ENCODE measurements at places on chromosomes 5 and 9.

DNA sequence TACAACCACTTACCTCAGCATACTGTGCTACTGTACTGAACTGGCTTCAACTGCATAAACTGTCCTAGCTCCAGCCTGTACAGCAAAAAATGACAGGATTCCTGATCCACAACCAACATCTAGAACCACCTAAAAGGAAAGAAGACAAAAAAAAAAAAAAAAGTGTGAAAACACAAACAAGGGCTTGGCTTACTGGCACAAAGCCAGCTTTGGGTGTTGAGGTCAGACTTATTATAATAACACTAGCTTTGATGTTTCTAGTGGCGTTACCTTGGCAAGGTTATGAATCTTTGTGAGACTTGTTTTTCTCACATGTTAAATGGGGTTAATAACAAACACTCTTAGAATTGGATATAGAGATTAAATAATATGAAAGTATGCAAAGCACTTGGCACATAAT is 148.5 kb upstream of the PUM3 start:
- no peak for DNase-seq

- DNase-seq, result no peak
Measured at GRCh38 chr9:121876255-121876654, 216.9 kb downstream of the TTLL11 start.

- DNase-seq, result peak; percentile 44
Measured at GRCh38 chr5:110414360-110414759, 312.1 kb downstream of the TMEM232 start.

DNA sequence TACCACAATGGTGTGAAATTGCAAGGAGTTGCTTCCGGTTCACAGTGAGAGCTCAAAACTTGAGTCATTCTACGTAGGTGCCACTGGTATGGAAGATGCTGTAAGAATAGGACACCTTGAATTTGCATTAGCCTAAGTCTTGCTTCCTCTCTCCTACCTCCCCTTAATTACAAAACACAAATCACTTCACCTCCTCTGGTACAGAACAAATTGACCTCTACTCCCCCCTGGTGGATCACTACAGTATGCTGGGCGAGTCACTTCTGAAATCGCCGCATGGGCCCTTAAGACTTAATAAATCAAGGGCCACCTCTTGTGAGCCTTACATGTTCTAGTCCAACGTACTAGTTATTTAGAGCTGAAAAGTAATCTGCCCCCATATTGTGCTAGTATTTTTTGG is 145.3 kb upstream of the SMARCA2 start:
- no peak for DNase-seq

- no peak for DNase-seq
Measured at GRCh38 chr5:43609752-43610151, 6.8 kb downstream of the NNT start.

DNA sequence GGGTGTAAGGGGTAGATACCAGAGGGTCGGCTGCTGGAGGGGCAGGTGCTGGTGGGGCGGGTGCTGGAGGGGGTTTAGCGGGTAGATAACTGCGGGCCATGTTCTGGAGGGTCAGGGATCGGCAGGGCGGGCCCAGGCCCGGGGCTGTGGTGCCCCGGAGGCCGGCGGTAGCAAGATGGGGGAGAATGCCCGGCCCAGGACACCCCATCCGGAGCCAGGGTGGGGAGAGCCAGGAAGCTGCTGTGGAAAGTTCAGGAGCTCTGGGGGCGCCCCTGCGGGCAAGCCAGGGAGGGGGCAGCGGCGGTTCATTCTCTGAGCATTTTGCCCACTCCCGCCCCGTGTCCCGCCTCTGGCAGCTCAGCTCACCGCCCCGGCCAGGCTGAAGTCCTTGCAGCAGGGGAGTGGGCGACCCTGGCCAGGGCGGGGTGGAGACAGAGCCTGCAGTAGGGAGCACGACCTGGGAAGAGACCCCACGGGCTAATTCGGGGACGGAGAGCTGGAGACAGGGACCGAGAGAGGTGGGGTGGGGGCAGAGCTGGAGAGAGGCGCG is 538 bp downstream of the PRRT1B start:
- no peak for DNase-seq

- no peak for DNase-seq
Measured at GRCh38 chr5:78003919-78004318, 227.8 kb upstream of the TBCA start.

DNA sequence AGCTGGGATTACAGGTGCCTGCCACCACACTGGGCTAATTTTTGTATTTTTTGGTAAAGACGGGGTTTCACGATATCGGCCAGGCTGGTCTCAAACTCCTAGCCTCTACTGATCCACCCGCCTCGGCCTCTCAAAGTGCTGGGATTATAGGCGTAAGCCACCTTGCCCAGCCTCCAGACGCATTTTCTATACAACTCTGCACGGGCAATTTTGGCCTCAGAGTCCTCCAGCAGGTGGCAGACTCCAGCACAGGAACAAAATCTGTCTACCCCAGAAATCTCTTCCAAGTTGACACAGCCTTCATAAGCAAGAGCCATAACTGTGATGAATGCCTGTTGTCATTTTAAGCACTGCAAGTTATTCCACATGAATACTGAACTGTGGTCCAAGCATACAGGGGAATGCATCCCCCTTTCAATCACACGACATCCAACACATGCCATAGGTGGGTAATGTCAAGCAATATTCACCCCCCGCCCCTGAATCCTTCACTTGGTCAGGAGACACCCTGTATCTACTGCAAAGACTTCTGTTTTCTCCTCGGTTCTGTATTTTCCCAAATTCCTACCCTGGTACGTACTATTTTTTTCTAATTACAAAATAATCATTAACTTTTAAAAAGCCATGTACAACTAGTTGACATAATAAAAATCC is 50.8 kb downstream of the ALDH7A1 start:
- no peak for DNase-seq

DNA sequence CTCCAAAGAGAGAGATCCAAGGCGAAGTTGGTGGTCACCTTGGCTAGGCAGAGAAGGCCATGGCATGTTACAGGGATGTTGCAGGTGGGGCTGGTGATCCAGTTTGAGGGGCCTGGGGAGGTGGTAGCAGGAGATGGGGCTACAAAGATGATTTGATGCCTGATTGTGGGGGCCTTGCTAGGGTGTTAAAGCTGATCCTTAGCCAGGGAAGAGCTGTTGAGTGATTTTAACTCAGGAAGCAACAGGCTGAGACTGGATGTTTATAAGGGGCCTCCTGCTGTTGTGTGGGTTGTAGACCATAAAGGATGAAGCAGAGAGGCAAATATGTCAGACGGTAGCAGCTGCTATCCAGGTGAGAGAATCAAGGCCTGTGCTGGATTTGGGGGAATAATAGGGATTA is 19.0 kb upstream of the SMAD5 start:
- no peak for DNase-seq

DNA sequence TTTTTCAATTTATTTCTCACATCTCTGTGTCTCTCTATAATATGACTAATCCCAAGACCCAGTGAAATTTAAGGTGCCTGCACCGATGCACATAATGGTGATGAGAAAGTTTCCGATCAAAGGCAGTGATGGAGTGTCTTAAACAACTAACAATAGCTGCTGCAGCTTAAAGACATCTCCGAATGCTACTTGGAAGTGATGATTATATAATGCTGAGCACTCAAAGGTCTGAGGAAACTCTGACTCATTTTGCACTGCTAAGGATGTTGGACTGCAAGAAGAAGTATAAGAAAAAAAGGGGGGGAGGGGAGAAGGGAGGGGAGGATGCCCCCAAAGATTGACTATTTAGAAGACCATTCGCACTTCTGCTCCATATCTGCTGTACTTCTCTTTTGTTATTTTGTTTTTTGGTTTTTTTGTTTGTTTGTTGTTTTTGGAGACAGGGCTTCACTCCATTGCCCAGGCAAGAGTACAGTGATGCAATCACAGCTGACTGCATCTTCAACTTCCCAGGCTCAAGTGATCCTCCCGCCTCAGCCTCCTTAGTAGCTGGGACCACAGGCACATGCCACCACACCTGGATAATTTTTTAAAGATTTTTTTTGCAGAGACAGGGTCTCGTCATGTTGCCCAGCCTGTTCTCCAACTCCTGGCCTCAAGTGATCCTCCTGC is 192.2 kb downstream of the HSD17B3 start:
- DNase-seq, result peak; percentile 7

GRCh38 chr5:80565330-80565729 is 4.8 kb downstream of the ANKRD34B start:
- DNase-seq, result no peak

DNA sequence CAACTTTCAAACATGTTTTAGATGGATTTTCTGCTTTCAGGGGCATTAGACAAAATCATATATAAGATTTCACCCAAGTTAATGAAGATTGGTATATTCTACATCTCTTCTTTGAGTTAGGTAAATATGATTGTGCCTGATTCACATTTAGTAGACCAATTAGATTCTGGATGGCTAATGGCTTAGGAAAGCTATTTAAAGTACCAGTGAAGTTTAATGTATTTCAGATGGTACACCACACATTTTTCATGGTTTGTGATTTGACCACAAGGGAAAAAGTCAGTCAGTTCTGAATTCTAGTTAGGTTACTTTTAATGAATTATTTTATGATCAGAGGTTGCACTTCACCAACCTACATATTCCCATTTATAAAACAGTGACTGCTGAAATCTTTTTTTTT is 409.7 kb downstream of the ADGRV1 start:
- DNase-seq, result peak; percentile 76
